ENCODE measurements at places on chromosomes 3 and 15.
A peak's percentile ranks its signal among the peaks of the same experiment; 100 is the strongest.

DNA sequence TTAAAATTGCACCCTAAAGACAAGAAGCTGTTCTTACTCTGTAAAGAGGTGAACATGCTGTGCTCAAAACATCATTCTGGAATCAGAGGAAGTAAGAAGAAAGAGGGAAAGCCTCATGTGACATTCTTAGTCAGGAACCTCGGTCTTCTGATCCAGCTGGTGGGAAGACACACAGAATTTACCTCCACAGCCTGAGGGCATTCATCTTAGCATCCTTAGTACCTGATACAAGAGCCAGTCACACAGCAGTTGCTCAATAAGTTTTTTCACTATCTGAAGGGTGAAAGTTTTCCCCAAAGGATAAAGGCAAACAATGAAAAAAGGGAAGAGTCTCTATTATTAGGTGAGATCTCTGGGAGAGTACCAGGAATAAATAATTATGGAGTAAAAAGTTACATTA, 116.8 kb downstream of the SEMA6D start:
- DNase-seq = no peak

GRCh38 chr15:29003191-29003839, 117.5 kb downstream of the APBA2 start:
- DNase-seq = no peak

DNA sequence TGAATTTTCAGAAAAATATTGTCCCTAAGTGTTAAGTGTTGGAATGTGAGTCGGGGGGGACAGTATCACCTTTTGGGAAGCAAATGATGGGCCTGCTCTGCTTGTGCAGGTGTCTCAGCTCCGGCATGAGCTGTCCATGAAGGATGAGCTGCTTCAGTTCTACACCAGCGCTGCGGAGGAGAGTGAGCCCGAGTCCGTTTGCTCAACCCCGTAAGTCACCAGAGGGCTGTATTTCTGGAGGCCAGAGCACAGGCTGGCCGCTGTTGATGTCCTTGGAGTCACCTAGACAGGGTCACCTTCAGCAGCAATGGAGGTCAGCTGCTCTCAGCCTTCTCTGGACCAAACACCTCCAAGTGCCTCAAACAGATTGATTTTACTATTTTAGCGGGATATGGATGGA, 78.0 kb downstream of the CCK start:
- no peak for DNase-seq

DNA sequence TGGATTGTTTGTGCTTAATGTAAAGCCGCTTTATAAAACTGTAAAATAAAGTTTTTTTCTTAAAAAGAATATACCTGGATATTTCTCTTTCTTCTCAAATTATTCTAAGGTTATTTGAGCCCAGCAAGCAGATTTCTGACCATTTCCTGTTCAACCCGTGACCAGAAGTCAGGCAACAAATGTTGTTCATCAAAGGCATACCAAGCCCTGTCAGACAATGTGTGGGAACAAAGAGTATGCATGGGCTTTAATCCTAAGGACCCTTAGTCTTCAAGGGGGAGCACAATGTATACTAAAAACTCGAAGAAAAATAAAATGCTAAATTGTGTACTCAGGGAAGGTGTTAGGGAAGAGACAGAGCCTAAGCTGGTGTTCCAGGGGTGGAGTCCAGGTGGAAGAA, 26.6 kb upstream of the PAQR5 start:
- no peak for DNase-seq

- no peak for DNase-seq
Observed at GRCh38 chr3:51876186-51876585, 785 bp upstream of the IQCF5 start.

GRCh38 chr3:58659051-58659675, 7.4 kb downstream of the FAM3D start:
- DNase-seq = no peak

- peak; percentile 87 for DNase-seq
Observed at GRCh38 chr3:196179380-196180308, 31.6 kb downstream of the ZDHHC19 start.

DNA sequence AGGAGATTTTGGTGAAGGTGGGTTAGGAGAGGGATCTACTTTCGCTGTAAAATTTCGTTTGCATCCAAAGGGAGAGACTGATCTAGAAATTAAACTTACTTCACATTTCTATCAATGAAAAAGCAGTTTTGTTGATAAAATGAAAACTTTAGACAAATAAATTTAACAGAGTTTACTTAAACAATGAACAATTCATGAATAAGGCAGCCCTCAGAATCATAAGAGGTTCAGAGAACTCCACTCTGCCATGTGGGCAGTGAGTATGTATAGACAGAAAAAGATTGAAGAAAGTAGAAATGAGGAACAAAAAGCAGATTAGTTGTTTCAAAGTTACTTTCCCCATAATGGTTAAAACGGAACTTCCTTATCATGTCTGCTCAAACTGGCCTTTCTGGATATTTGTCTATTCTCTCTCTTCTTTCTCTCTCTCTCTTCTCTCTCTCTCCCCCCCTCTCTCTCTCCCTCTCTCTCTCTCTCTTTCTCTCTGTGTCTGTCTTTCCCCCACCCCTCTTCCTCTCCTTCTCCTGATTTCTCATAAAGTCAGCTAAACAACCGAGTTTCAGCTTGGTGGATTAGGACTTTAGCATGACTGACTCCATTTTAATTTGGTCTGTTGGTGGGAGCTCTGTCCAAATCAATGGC, 248.9 kb downstream of the TJP1 start:
- DNase-seq = no peak

DNA sequence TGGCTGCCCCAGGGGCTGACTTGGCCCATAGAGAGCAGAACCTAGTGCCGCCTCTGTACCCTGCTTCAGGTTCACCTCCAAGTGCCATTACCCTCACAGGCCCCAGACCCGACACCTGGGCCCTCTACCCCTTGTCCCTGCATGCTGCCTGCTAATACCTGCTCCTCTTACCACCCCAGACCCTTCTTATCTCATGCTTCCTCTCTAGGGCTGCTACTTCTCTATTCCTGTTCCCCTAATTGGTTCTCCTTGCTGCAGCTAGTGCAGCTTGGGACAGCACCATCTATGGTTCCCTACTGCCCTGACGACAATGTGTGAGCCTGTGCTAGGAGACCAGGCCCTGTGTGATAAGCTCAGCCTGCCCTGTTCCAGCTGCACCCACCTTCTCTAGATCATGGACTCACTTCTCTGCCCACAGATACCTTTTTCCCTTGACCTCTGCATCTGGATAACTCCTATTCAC, 15.3 kb downstream of the HDAC11 start:
- no peak for DNase-seq

DNA sequence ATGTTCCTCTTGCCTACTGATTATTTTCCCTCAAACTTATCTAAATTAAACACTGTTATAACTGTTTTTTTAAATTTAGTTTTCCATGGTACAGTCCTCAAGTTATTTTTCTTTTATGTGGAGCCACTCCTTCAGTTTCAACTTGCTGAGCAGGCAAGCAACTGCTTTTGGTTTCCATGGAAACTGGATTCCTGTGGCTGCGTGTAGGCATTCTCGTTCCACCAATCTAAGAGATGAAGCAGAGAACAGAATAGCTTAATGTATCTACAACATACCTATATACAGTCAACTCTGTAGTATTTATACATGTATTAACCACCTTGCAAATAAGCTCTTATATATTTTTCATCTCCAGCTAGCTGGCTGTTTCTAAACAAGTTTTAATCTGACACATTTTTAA, 25.8 kb upstream of the ANXA2 start:
- DNase-seq = no peak

DNA sequence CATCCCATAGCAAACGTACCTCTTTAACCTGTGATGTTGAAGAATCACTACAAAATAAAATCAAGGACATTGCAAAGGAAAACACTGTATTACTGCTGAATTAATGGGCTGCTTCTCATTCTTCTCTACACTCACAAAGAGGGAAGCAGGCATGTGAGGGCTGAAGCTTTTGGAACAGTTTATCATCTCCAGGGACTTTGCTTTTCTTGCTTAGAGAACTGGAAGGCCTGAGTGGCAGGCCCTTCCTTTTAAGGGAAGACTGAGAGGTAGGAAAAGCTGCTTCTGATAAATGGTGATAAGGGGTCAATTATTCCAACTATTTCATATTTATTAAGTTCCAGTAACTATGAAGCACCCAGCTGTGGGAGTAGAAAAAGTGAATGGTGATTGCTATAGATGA, 649.6 kb downstream of the NTRK3 start:
- no peak for DNase-seq

GRCh38 chr3:150055332-150055731, 84.6 kb upstream of the PFN2 start:
- no peak for DNase-seq

DNA sequence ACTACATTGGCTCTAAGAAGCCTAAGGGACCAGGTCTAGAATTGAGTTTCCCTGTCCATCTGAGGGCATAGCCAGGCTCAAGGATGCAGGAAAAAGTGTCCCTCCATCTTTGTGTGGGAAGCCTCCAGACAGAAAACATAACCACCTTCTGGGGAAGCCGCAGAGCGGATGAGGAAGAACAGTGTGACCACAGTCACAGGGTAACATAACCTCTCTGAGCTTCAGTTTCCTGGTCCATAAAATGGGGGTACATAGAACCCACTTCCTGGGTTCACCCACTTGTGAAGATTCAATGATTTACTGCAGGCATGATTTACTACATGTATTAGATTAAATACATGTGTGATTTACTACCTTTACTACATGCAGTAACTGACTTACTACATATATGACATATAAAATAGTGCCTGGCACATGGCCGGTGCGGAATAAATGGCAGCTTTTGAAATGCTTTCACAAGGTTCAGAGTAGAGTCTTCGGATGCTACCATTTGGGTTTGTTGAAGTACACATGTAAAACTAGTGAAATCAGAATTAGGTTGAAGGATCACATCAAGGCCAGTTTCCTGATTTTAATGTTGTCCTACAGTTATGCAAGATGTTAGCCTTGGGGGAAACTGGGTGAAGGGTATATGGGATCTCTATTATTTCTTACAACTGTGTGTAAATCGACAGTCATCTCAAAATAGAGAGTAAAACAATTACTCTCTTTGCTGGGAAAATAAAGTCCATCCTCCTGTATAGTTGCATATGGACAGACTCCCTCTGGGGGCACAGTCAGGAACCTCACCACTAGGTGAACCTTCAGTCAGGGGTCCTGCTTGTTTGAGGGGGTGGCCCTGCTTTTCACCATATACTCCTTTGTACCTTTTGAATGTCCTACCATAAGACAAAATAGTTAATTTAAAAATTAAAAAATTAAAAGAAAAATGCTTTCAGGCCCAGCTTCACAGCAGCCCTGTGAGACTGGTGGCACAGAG, 86.0 kb downstream of the SEMA5B start:
- no peak for DNase-seq

DNA sequence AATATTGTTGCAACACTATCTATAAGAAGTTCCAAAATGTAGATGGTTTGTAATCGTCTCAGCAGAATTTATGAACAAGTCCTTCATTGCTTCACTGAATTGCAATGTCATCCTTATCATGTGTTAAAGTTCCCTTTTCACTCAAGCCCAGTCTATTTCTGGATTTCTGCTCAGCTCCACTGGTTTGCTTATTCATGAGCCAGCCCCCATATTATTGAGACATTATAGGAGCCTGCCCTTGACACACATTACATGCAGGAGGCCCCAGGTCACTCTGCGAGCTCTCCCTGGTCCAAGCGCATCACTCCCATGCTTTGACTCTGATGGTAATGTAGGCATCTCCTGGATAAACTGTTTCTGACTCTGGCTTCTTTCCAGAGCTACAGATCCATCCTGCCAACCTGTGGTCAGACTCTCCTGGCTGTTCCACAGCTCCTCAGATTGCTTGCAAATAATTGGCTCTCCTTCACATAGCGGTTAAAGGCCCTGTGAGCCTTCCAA, 56.9 kb downstream of the ABTB1 start:
- no peak for DNase-seq

DNA sequence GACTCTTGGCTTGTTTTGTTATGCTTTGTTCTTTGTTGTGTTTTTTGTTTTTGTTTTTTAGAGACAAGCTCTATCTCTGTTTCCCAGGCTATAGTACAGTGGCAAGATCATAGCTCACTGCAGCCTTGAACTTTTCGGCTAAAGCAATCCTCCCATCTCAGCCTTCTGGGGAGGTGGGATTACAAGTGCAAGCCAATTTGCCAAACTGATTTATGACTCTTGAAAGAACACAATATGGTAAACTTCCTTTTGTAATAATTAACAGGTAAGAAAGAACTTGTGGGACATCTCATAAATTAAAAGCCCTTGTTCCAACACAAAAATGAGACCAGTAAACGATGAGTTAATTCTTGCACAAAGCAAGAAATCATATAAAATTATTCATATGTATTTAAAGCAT, 476.3 kb downstream of the MAGI1 start:
- DNase-seq = no peak

GRCh38 chr15:74208496-74208895, 5.9 kb upstream of the STRA6 start:
- no peak for DNase-seq

DNA sequence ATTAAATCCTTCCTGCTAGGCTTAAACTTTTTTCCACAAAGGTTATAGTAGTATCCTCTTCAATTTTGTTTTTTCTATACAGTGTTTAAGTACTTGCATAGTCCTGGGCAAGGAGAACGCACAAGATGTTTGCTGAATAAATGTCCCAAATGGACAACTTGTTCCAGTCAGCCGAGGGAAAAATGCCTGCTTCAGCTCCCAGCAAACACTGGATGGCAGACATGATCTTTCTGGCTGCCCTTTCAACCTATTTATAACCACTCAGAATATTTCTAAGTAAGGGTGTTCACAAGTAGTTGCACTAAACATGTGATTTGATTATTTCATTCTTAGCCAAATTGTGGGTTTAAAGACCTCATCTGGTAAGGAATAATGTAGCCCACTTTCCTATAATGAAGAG, 29.8 kb downstream of the GNB4 start:
- no peak for DNase-seq

GRCh38 chr3:187941135-187941847, 196.0 kb upstream of the BCL6 start:
- no peak for DNase-seq

- no peak for DNase-seq
Observed at GRCh38 chr3:19427422-19428149, 279.3 kb downstream of the KCNH8 start.

DNA sequence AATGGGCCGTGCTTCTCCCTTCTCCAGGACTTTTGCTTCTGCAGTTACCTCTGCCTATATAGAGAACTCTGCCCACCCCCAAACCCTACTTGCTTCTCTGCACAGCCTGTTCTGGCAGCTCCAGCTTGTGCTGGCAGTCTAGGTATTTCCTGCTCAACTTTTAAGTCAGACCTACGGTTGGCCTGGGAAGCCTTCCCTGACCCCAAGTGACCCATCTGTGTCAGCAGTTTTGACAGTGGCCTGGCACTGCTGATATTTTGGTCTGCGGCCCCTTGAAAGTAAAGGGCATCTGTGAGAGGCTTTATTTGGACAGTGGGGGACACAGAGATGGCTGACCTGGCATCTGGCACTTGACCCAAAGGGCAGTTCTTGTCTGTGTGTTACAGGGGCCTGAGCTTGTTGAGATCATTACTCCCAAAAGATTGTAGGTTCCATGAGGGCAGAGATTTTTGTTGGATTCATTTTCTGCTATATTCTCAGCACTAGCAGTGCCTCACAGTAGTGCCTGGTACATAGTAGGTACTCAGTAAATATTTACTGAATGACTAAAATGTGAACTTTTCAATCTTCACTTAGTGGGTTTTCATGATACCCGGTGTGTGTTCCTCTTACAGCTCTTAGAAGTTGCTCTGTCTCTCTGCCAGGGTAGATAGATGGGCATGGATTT, 55.2 kb upstream of the TRAK1 start:
- DNase-seq = no peak

- DNase-seq = no peak
Observed at GRCh38 chr15:100885811-100886210, 6.2 kb downstream of the ALDH1A3 start.

All from activated CD8-positive, alpha-beta memory T cell treated with anti-CD3 and anti-CD28 coated beads, Interleukin-2, amount 50 U/mL, for 4 hours (primary cell).